ENCODE measurements at places on chromosomes 5 and 9. TPM values are rescaled to one million over a fixed set of nuclear protein-coding genes. Genes with fewer than 3 reads are reported as not detected.

ARL14EPL gene
- not detected for polyA plus RNA-seq

SKP2 gene
- 34.6 TPM for polyA plus RNA-seq

SGCD gene
- polyA plus RNA-seq = not detected

PCDHA6 gene
- polyA plus RNA-seq = 0.04 TPM

ADAMTS19 gene
- polyA plus RNA-seq = 0.08 TPM

WDR38 gene
- polyA plus RNA-seq = not detected

MARVELD2 gene
- polyA plus RNA-seq = 17.6 TPM

DNA sequence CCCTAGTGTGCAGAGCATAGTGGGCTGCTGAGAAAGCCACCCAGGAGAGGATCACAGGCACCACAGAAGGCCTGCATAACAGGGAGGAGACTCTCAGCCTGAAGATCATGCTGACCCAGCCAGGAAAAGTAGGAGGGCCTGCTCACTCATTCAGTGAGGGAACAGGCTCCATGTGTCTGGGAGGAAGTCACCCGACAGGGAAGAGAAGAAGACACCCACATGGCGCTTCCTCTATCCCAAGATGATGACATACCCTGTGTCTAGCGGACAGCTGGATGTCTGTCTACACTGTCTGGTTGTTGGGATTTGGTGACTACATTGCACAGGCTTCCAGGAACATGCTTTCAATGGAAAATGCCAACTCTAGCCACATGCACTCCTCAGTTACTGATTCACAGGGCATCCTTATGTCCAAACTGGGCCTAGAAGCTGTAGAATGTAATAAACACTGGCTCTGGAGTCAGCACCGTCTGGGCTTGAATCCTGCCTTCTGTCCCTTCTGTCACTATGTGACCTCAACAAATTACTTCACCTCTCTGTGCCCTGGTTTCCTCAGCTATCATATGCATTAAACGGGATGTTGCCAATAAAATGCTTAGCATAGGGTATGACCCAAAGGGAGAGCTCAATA, 47.6 kb downstream of the KLHL3 start:
- no peaks in the 10 kb centered on the region for H3K27me3 ChIP-seq
- no peak for DNase-seq
- H3K4me1 ChIP-seq = no peaks in the 10 kb centered on the region
- peaks cover 1% of the 10 kb centered on the region for H3K36me3 ChIP-seq
- no peak overlapping the region for H3K27ac ChIP-seq

DNA sequence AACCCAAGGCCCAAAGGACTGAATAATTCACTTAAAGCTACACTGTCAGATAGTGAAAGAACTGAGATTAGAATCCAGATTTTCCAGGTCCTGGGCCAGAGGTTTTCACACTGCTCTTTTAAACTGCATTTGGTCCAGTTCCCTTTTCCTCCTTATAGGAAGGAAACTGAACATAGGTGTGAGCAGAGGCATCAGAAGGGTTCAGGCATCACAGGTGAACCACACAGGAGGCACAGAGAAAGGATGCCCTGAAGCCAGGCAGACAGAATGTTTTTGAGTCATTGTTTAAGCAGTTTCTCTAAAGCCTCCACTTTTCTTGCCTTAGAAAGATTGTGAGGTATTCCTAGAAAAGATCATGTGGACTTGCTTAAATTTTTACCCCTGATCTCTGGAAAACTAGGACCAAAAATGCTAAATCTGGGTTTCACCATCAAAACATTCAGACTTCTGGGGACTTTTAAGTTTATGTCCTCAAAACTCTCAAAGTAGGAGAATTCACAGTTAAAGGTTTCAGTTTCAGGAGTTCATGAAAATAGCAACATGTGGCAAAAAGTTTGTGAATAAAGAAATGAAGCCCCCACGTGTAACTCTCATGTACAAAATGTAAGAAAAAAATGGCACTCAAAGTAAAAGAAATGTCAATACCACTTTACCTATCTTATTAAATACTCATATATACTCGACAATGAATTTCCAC, 386.1 kb downstream of the NTRK2 start:
- no peak overlapping the region for H3K4me3 ChIP-seq
- H3K27me3 ChIP-seq = no peaks in the 10 kb centered on the region
- H3K4me1 ChIP-seq = no peaks in the 10 kb centered on the region
- no peak overlapping the region for H3K27ac ChIP-seq

DNA sequence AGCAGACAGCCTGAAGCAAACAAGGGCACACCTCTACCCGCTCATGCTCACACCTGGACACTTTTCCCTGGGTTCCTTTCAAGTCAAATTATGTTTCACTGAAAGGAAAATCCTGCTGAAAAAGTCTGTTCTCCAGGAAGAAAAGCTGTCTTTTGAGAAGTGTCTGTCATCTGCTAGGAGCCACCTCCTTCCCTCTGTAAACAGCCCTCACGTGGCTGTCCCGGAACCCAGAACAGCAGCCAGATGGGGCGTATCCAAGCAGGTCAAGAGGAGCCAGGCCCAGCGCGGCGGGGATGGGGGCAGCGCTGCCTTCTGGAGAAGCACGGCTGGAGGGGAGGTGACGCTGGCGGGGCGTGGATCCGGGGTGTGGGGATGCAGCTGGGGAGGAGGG, at the start of gene PNPLA7:
Gene PNPLA7, minus strand, starts transcription at position 172 of the 391 bp plus-strand sequence. CDS start 205 bp downstream, outside the sequence.
- peak within 1 kb of the TSS; percentile 61 for H3K4me3 ChIP-seq
- no peaks in the 10 kb centered on the region for H3K27me3 ChIP-seq
- peak within 1 kb of the TSS; percentile 26 for H3K27ac ChIP-seq
- H3K36me3 ChIP-seq = peaks cover 5% of the 10 kb centered on the region
- DNase-seq = no peak
- H3K4me1 ChIP-seq = peaks cover 6% of the 10 kb centered on the region

GRCh38 chr9:27572918-27573633, at the start of gene C9orf72:
TSS of gene C9orf72 (minus strand) at chr9:27573481. CDS start at chr9:27567120, 6,361 bp downstream.
- H3K4me3 ChIP-seq = peak within 1 kb of the TSS; percentile 81
- peak within 1 kb of the TSS; percentile 83 for H3K27ac ChIP-seq
- H3K36me3 ChIP-seq = no peaks in the 10 kb centered on the region
- peaks cover 9% of the 10 kb centered on the region for H3K4me1 ChIP-seq

GRCh38 chr9:84163052-84163650, 177.4 kb downstream of the SLC28A3 start:
- no peak overlapping the region for H3K27ac ChIP-seq
- H3K27me3 ChIP-seq = no peaks in the 10 kb centered on the region
- H3K36me3 ChIP-seq = no peaks in the 10 kb centered on the region

DNA sequence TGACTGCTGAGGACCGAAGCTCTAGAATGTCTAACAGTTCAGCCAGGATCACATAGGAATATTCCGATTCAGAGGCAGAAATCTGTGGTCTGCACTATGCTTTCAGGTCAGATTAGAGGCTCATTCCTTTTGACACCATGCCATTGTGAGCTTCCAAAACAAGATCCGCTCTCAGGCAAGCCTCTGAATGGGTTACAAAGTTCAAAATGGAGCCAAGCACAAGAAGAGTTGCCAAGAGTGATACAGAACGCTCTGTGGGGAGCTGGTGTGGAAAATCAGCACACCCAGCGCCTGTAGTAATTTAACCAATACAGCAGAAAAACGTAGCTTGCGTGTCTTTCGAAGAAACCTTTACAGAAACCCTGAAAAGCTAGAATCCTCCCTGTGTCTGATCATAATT, 33.3 kb upstream of the FAT2 start:
- H3K27me3 ChIP-seq = no peaks in the 10 kb centered on the region
- no peak overlapping the region for H3K27ac ChIP-seq
- peaks cover 72% of the 10 kb centered on the region for H3K4me1 ChIP-seq
- no peaks in the 10 kb centered on the region for H3K36me3 ChIP-seq
- no peak for DNase-seq

- no peak overlapping the region for H3K27ac ChIP-seq
- no peaks in the 10 kb centered on the region for H3K36me3 ChIP-seq
- H3K27me3 ChIP-seq = no peaks in the 10 kb centered on the region
- H3K4me3 ChIP-seq = no peak overlapping the region
- DNase-seq = no peak
Measured at GRCh38 chr5:170225326-170226128, 7.3 kb upstream of the C5orf58 start.

DNA sequence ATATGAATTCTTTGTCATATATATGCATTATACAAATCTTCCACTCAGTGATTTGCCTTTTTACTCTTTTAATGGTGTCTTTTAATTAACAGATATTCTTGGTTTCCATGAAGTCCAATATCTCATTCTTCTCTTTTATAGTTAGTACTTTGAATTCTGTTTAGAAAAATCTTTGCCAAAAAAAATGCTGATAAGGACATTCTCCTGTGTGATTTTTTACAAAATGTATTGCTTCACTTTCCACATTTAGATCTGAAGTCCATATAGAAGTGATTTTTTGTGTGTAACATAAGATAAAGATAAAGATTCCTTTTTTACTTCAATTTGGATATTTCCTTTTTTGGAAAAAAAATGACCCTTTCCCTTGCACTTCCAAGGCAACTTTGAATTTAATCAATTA, 50.3 kb downstream of the OTP start:
- H3K4me1 ChIP-seq = no peaks in the 10 kb centered on the region
- no peaks in the 10 kb centered on the region for H3K36me3 ChIP-seq
- H3K4me3 ChIP-seq = no peak overlapping the region
- DNase-seq = no peak
- no peak overlapping the region for H3K27ac ChIP-seq

DNA sequence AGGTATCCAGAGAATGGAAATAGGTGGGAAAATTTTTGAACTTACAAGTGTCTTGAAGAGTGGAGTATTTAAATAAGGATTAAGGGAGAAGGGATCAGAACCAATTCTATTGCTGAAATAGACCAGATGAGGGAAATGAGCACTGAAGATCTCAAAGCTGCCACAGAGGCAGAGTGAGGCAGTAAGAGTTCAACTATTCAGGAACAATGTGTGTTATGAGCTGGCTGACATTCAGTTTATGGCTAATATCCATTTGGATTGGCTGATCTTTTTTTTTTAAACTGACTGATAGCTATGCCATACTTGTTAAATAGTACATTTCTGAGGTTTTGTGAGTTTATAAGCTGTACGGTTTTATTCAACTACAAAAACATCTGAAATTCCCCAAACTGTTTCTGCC, 95.3 kb upstream of the GNA14 start:
- H3K27ac ChIP-seq = no peak overlapping the region
- no peak overlapping the region for H3K4me3 ChIP-seq
- no peaks in the 10 kb centered on the region for H3K36me3 ChIP-seq
- H3K4me1 ChIP-seq = peaks cover 7% of the 10 kb centered on the region
- no peak for DNase-seq

GRCh38 chr5:93598091-93599000, 15.3 kb downstream of the NR2F1 start:
- no peak for DNase-seq
- H3K4me1 ChIP-seq = no peaks in the 10 kb centered on the region
- H3K36me3 ChIP-seq = no peaks in the 10 kb centered on the region

DNA sequence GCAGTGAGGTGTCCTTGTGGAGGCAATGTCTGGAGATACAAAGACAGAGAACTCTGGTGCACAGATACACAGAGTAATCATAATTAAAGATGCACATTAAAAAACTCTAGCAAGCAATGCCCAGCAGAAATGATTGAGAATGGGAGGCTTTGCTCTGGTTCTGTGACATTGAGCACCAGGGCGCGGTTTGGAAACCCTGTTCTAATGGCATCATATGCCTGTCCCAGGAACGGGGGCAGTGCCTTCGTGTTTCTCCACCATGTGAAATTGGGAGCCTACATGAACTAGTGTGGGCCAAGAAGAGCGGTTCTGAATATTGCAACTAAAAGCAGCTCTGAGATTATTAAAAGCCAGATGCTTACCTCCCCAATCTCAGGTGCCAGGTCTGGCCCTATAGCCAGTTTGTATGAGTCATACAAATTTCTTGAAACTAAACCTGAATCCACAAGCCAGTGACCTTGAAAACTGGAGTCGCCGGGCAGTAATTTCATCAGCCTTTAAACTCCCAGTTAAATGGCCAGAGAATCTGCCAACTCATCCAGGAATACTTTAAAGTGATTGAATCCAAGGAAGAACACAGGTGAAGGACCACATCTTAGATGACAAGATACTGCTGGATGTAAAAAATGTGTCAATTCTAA, 22.2 kb upstream of the CTSL start:
- no peak for DNase-seq
- H3K27ac ChIP-seq = no peak overlapping the region
- H3K4me1 ChIP-seq = peaks cover 13% of the 10 kb centered on the region
- H3K4me3 ChIP-seq = no peak overlapping the region
- H3K27me3 ChIP-seq = no peaks in the 10 kb centered on the region
